ENCODE measurements at places on chromosomes 2 and 18.

GRCh38 chr18:49276680-49277079 is 183.8 kb downstream of the DYM start:
- DNase-seq = no peak

- peak; percentile 1 for DNase-seq
Observed at GRCh38 chr2:39981883-39982311, 202.8 kb upstream of the THUMPD2 start.

GRCh38 chr2:74887960-74888700 is 54.2 kb downstream of the HK2 start:
- no peak for DNase-seq

- DNase-seq = peak; percentile 77
Observed at GRCh38 chr18:35131387-35132020, 90.3 kb downstream of the MAPRE2 start.

DNA sequence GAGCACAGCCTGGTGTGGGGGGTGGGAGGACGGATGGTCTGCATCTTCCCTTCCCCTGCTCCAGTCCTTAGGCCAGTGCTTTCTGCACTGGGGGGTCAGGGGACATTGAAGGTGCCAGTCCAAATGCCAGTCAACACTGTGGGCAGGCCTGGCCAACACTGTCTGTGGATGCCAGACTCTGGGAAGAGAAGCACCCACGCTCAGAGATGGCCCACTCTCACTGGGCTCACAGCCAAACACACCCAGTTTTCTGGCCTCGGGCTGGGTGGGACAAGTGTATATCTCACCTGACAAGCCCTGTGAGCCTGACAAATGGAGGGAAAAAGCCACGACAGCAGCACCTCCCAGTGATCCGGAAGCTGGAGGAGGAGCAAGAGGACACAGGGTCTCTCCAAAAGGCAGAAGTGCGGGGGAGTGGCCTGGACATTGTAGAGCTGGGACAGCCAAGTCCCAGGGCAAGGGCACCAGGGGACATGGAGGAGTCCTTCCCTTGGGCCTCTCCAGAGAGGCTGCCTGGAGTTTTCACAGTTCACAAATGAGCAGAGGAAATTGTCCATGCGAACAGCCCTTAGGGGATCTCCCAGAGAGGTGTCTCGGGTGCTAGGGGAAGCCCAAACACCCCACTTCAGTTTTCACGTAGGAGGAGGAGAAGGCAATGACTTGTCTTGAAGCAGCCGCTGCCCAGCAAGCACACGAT is 79.3 kb downstream of the SDC1 start:
- DNase-seq = no peak

DNA sequence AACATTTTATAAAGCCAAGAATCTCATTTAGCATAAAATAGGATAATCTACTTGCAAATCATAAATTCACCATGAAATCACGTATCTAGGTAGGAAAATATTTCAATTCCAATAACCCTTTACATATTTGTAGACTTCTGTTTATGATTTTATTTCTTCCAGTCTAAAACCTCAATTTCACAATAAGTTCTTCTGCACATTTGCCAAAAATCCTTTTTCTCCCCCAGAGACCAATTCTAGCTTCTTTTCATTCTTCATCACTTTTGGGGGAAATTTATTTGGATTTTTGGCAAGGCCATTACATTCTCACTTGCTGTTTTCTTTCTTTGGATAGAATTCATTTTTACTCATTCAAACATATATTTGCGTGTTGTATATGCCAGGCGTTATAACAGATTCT is 86.8 kb downstream of the SPRED2 start:
- no peak for DNase-seq

- no peak for DNase-seq
Observed at GRCh38 chr2:95044601-95045000, 19.1 kb downstream of the MAL start.

Measured in spinal cord (tissue), 10 donors.